ENCODE measurements at places on chromosomes 1 and 21. TPM values are rescaled to one million over a fixed set of nuclear protein-coding genes. Genes with fewer than 3 reads are reported as not detected.

Gene TMOD4
- not detected for total RNA-seq

Gene ZNF695
- not detected for total RNA-seq

Gene TACSTD2
- total RNA-seq: 4.6 TPM

Gene OR2M3
- not detected for total RNA-seq

Gene HSPG2
- 868 TPM for total RNA-seq

Gene ASH1L
- 93.5 TPM for total RNA-seq

Gene NAXE
- total RNA-seq: 41.5 TPM

Gene KLHL17
- total RNA-seq: 19.9 TPM

Gene ATP1A4
- not detected for total RNA-seq

Gene ZMYND12
- 1.1 TPM for total RNA-seq

Gene ILDR2
- 0.42 TPM for total RNA-seq

Gene CFHR1
- 1.7 TPM for total RNA-seq

Gene NCMAP
- 0.62 TPM for total RNA-seq

Gene DYNLT4
- total RNA-seq: 0.81 TPM

Gene TAL1
- 6.0 TPM for total RNA-seq

Gene LAMB3
- 0.84 TPM for total RNA-seq

Gene MPL
- 0.18 TPM for total RNA-seq

Gene CASQ1
- total RNA-seq: 1.6 TPM

Gene JUN
- total RNA-seq: 275 TPM

Gene CELA2B
- total RNA-seq: 0.57 TPM

Gene CYP4Z1
- 1.0 TPM for total RNA-seq

Gene UBR4
- total RNA-seq: 201 TPM

Gene BARHL2
- total RNA-seq: not detected

Gene CTH
- total RNA-seq: 1.8 TPM

Gene LRRC53
- not detected for total RNA-seq

Gene KCND3
- total RNA-seq: 25.3 TPM

Gene FGR
- 21.7 TPM for total RNA-seq

Gene MRAP
- total RNA-seq: 0.42 TPM

Gene PADI4
- total RNA-seq: 2.1 TPM

Gene HMGCS2
- total RNA-seq: not detected

Gene SPRR4
- not detected for total RNA-seq

Gene FCN3
- total RNA-seq: 11.5 TPM

Gene NDC1
- total RNA-seq: 6.8 TPM

Gene PAQR6
- total RNA-seq: 0.81 TPM

Gene GBP3
- total RNA-seq: 47.8 TPM

Gene PLEKHN1
- total RNA-seq: 0.52 TPM

Gene SHISA4
- 30.6 TPM for total RNA-seq

Gene TNFRSF4
- total RNA-seq: 1.6 TPM

Gene RCSD1
- 17.9 TPM for total RNA-seq

Gene TMEM54
- total RNA-seq: 21.1 TPM

Gene LRRC38
- total RNA-seq: not detected

Gene TMEM51
- total RNA-seq: 8.8 TPM

Gene MYCL
- 1.2 TPM for total RNA-seq

Gene LEMD1
- total RNA-seq: not detected

Gene SNX7
- total RNA-seq: 29.3 TPM

Gene FAAH
- 7.3 TPM for total RNA-seq

Gene MYBPH
- not detected for total RNA-seq

Gene FOXD2
- total RNA-seq: 1.6 TPM

Gene TARBP1
- 23.2 TPM for total RNA-seq

Gene FMO4
- 9.6 TPM for total RNA-seq

Gene IL19
- not detected for total RNA-seq

Gene CD101
- total RNA-seq: 1.2 TPM

Gene NKAIN1
- total RNA-seq: 0.30 TPM

Data from aorta (tissue), 5 donors.